ENCODE measurements at places on chromosomes 5 and 9.

DNA sequence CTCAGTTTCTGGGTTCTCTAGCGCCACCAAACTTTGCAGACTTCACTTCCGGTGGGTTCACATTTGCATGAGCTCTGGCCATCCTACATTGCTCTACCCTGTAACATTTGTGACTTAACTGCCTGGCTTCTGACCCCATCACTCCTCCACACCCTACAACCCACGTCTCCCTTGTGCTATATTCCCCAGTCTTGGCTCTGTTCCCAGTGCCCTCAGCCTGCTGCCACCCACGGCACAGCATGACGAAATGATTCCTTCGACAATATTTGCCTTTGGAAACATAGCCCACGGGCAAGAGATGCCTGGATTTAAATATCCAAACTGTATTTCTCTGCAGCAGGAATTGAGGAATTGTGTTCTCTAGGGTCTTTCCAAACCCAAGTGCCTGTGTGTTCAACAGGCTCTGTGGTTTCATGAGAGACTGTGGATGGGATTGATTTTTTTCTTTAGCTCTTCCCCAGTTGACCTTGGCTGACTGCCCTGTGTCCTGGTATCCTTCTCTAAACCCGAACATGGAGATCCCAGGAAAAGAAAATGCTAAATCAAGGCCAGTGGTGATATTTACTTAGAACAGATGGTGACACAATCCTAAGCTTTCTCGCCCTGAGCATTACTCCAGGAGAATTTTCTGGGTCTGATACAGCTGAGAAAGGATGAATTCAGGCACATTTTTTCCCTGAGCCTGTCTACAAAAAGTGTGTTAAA is 44.4 kb upstream of the GRIA1 start:
- no peak for DNase-seq

GRCh38 chr5:148312153-148312552 is at the start of gene SPINK7:
Gene SPINK7 (plus strand): TSS chr5:148312423. CDS start chr5:148312484, 61 bp downstream.
- no peak for DNase-seq

DNA sequence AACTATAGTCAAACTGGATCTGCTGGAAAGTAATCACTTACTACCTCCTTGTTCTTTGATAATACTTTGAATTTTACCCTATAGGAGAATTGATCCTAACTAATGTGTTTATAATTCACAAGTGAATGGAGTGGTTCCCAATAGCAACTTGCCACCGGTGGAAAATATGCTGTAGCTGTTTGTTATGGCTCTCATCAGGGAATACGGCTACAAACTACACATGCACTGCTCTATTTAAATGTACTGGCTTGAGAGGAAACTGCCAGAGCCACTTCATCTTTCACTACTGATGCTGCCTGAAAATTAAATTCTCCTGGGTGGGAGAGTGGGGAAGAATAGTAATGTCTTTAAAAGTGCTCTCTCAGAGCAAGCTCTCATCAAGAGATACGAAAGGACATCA is 448.5 kb upstream of the GRAMD2B start:
- no peak for DNase-seq

GRCh38 chr9:73067074-73067473 is 84.6 kb upstream of the ANXA1 start:
- DNase-seq: no peak

- no peak for DNase-seq
Measured at GRCh38 chr9:3903273-3903672, 377.5 kb upstream of the RFX3 start.

- DNase-seq: no peak
Measured at GRCh38 chr5:54385994-54386393, 69.5 kb upstream of the HSPB3 start.

All from MV-4-11 (cell line).